ENCODE measurements at places on chromosomes 5 and 9.

GRCh38 chr5:96112703-96113102 lies 151.1 kb upstream of the ELL2 start:
- no peak for DNase-seq

GRCh38 chr9:36980148-36980974 lies 53.7 kb downstream of the PAX5 start:
- peak; percentile 37 for DNase-seq

DNA sequence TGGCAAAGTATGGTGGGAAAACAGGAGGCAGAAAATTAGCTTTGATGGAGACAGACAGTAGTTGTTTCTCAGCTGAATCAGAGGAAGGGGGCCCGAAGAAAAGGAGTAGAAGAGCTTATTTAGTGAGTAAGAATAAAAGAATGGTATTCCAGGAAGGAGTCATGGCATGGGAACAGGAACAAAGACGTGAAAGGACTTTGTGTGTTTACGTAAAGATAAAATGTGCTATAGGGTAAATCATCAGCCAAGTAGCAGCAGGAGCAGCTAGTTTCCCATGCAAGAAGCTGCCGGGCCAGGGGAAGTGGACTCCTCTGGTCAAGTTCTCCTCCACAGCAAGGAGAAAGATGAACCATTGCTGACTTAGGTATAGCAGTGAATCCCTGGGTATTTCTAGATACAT lies 454.5 kb downstream of the HINT1 start:
- no peak for DNase-seq

DNA sequence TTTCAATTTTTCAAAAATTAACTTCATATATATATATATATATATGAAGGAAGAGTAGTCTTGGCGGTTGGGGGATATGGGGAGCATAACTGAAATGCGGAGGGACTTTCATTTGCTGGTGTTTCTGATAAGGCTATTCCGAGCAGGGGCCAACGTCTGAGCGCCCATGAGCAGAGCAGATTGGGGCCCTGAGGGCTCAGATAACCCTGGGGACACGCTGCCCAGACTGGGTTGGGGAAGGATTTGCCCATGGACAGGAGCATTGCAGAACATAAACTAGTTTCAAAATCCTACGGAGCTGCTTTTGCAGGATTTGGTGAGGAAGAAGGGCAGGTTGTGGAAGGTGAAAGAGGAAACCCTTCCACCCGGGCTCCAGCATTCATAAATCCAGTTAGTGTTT lies 240.2 kb downstream of the IRX1 start:
- no peak for DNase-seq

- DNase-seq: no peak
Observed at GRCh38 chr9:95498641-95499040, 18.1 kb downstream of the PTCH1 start.

DNA sequence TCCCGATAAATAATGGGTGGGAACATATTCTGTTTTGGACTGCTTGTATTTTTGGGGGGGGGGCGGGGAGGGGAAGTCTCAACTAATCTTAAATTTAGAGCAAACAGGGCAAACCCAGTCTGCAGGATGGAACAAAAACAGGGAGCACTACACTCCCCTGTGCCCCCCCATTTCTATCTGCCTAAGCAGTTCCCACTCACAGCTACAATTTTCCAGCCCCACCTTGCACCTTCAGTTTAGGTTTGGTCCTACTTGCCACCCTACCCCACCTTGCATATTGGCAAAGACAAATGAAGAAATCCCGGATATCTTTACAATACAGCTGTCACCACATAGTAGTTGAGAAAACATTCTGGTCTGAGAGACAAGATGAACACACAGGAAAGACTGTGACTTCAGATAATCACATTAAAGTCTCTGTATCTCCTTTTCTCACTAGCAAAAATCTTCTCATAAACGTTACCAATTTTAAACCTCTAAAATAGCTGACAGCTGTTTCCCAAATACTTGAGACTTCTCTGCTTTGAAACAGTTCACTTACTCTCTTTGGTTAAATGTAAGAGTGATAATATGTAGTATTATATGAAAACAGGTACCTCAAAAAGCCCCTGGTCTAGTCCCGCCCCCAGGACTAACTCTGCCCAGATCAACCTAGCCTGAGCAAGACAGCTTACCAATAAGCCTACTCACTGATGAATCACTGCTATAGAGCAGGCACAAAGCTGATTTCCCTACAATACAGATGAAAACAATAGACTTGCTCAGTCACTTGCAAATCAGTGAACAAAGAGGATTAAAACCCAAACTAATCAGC lies 5.2 kb upstream of the RAPGEF6 start:
- DNase-seq: no peak

DNA sequence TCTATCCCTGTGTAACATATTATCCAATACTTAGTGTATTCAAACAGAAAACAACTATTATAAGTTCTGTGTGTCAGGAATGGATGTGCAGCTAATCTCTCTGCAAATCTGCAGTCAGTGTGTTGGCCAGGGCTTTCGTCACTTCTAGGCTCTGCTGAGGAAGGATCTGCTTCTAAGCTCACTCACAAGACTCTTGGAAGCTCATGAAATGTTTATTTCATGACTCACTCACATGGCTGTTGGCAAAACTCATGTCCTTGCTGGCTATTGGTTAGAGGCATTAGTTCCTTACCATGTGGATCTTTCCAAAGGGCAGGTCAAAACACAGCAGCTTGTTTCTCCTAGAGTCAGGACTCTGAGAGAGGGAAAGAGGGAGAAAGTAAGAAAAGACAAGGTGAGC lies 367.4 kb upstream of the SMARCA2 start:
- DNase-seq: peak; percentile 10

DNA sequence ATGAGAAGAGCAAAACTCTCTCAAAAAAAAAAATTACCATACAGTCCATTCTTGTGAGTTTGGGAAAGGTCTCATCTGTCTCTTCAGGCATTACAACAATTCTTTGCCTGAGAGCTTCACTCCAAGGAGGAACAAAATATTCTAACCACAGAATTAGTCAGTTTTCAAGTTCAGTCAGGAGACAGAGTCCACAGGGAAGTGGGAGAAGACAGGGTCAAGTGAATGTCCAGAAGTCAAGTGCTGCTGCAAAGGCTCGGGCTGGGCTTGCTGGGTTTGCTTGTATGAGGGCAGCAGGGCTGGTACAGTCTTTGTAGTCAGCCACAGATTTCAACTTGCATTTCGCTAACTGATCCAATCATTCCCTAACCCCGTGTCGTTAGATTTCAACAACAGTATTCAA lies 17.6 kb upstream of the HEXB start:
- DNase-seq: no peak

DNA sequence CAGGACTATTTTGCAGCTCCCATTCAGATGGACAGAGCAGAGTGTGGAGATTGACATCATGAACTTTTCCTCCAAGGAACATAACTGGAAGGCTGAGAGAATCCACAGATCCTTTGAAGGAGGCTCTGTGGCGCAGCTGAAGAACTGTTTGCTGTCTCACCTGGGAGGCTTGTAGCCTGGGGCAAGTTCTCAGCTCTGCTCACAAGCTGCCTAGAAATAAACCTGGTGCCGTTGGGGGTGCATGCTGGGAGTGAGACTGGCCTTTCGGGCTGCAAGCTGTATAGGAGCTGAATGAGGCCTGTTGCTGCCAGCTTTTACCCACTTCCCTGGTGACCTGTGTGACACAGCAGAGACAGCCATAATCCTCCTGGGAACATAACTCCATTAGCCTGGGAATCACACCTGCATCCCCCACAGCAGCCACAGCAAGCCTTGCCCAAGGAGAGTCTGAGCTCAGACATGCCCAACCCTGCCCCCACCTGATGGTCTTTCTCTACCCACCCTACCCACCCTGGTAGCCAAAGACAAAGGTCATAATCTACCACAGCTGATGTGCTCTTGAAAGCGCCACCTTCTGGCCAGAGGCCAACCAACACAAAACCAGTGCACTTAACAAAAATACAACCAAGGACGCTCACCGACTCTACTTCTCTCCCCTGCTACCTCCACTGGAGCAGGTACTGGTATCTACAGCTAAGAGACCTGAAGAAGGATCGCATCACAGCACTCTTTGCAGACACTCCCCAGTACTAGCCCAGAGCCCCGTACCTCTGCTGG lies 205.1 kb upstream of the MRPS30 start:
- DNase-seq: no peak

DNA sequence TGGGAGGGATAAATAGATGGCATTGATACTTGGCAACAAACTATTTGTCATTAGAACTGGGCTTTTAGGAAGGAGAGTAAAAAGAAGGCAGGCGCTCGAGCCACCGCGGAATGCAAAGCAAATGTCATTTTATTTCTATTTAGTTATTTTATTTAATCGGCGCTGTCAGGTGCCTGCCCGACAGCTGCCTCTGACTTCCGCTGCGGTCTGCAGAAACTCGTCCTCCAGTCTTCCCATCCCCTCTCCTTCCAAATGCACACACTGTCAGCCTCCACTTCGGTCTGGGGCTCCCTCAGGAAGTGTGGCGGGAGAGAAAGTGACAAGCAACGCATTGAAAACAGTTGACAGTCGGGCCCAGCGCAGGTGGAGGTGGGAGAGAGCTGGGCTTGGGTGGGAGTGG lies 29.3 kb downstream of the ASS1 start:
- no peak for DNase-seq

- no peak for DNase-seq
Observed at GRCh38 chr9:98040212-98040611, 16.3 kb upstream of the NANS start.

GRCh38 chr5:91022518-91022917 lies 360.6 kb downstream of the ARRDC3 start:
- DNase-seq: no peak

- no peak for DNase-seq
Observed at GRCh38 chr9:89850631-89851325, 246.0 kb downstream of the GADD45G start.

DNA sequence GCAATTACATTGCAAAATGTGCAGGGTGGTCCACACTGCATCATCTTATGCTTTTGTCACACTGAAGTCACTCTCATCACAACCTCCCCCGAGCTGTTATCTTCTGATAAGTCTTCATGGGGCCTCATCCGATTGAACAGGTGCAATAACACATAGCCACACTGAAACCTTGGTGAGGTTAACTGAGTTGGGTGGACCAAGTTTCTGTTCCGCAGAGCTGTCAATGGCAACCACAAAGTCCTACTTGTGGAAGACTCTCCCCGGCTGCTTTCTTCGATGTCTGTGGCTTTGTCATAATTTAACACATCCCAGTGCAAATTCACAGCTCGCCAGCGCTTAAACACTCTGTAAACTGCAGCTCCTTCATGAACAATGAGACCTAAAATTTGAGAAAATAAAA lies 112.2 kb downstream of the MARCHF11 start:
- no peak for DNase-seq

DNA sequence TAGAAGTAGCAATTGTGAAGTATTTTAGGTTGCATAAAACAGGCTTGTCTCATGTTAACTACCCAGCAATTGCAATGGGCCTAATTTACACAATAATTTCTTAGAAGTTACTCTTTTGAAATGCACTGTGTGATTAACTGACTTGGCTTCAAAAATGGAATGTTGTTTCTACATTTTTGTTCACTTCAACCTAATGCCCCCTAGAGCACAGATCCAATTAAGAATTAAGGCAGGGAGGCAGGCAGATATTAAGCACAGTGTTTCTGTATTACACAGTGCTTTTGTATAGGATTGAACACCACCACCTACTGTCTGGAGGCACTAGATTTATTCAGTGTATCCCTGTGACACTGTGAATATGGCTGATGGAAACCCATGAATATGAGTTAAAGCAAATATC lies 302.1 kb downstream of the FBXL17 start:
- DNase-seq: no peak

GRCh38 chr9:37931592-37931991 lies 27.7 kb upstream of the SLC25A51 start:
- DNase-seq: no peak

GRCh38 chr5:143031781-143032580 lies 261.8 kb downstream of the ARHGAP26 start:
- DNase-seq: no peak

DNA sequence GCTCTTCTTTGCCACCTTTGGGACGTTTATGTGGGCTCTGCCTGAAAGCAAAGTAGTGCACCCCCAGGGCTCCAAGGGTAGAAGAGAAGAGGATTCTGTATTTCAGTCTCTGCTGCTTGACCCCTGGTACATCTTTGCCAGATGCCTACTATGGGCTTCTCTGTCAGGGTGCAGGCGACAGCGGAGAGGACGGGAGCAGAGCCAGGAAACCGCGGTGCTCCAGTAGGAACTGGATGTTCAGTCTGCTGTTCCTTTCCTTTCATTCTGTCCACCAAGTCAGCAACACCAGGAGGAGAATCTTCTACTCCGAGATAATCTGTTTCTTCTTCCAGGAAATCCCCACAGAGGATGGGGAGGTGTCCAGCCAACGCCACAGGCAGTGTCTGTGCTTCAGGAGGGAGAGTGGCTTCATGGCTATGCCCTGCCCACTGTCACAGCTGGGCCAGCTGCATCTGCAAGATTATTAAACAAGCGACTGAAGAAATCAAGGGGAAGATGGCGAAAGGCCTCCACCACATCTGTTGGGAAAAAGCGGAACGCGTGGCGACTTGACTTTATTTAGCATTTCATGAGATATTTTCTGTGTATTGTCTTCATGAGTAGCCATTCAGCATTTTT lies 398.3 kb downstream of the IRX1 start:
- DNase-seq: no peak

DNA sequence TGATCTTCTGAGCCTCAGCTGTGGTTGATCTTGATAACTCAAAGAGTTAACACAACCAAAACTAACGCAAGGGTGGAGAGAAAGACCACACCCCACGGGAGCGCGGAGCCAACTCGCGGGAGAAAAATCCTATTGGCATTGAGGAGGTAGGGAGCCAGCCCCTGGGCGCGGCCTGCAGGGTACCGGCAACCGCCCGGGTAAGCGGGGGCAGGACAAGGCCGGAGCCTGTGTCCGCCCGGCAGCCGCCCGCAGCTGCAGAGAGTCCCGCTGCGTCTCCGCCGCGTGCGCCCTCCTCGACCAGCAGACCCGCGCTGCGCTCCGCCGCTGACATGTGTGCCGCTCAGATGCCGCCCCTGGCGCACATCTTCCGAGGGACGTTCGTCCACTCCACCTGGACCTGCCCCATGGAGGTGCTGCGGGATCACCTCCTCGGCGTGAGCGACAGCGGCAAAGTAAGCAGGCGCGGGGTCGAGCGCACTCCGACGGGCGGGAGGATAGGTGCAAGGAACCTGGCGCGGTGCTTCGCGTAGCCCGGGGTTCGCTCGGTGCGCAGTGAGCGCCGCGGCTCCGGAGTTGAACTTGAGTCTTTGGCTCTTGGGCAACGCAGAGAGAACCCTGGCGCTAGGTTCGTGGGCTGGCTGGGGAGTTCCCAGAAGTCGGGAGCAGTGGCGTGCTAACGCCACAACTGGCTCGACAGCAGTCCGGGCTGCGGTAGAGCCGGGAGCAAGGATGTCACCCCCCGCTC lies at the start of gene GDA:
GDA (plus strand) TSS at position 210 of the 745 bp plus-strand sequence; CDS start at position 330, 120 bp downstream.
- peak; percentile 56 for DNase-seq

DNA sequence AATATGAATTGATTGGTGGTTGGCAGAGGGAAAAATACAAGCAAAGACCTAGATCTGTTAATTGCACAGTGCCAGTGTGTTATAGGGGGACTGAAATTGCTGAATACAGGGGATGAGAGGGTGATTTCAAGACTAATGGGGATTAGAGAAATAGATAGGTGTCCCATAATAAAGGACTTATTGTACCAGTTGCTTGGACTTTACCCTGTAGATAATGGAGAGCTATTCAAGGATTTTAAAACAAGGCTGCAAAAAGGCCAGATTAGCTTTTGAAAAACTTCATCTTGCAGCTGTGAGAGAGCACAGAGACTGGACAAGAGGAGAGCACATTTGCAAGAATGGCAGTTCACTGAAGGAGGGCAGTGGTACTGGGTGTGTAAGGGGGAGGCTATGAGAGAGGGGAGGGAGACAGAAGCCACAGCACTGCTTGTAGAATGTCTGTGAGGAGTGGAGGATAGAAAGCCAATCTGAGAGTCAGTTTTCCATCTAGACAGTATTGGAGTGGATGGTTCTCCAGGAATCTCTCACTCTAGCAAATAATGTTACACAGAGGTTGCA lies 28.8 kb upstream of the SCAMP1 start:
- no peak for DNase-seq
